Calu3 (cell line): ENCODE measurements at places on chromosomes 16 and 17. TPM values are rescaled to one million over a fixed set of nuclear protein-coding genes. Genes with fewer than 3 reads are reported as not detected.

TMEM220 gene
- total RNA-seq: not detected in 2 replicates

TMIGD1 gene
- not detected in 2 replicates for total RNA-seq

KRT23 gene
- total RNA-seq: 1,389 and 1,709 TPM in 2 replicates

PRR35 gene
- not detected in 2 replicates for total RNA-seq

SPATA22 gene
- total RNA-seq: not detected in 2 replicates

CARD14 gene
- total RNA-seq: 5.9 and 7.4 TPM in 2 replicates

SPNS3 gene
- 1.4 and 2.1 TPM in 2 replicates for total RNA-seq

DNA sequence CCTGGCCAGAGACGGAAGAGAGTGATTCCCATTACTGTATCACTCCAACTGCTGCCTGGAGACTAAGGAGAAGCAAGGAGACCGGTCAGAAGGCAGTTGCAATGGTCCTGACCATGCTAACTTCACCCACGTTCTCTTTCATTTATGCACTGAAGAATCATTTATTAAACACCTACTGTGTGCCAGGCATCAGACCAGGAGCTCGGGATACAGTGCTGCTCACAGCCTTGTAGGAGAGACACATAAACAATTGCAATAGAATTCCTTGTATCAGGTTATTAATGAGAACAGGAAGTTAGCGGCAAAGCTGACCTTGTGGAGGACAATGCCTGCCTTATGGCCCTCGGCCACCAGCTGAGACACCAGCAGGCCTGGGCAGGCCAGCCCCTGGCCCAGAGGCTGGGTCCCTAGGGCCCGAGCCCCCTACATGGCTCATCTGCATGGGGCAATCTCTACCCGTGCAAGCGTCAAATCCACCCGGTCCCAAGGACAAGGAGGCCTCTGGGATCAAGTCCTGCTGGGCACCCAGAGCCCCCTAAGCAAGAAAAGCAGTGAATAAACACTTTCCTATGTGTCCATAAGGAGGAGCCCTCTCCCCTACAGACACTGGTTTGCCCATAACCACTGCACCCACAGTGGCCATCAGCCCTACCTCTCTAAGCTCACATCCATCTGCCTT lies 8.6 kb upstream of the ENPP7 start:
- DNase-seq: peak; percentile 49

DNA sequence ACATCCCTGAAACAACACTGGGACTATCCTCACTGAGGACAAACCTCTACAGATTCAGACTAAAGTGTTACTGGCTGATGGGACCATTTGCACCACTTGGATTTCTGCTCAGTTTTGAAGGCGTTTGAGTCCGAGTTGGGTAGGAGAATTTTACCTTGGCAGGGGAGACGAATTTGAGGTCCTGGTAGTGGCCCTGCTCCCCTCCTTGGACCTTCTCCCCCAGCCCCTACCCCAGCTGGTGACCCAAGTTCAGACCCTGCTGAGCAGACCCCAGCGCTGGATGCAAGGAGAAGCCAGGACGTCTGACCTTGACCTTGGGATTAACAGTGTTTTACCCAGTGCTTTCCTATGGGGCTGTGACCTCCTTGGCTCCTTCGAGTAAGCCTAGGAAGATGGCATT lies 13.6 kb downstream of the CACNG5 start:
- no peak for DNase-seq

GRCh38 chr17:55110521-55110920 lies 142.0 kb downstream of the STXBP4 start:
- no peak for DNase-seq

GRCh38 chr16:64240586-64240985 lies 881.3 kb downstream of the CDH11 start:
- no peak for DNase-seq

DNA sequence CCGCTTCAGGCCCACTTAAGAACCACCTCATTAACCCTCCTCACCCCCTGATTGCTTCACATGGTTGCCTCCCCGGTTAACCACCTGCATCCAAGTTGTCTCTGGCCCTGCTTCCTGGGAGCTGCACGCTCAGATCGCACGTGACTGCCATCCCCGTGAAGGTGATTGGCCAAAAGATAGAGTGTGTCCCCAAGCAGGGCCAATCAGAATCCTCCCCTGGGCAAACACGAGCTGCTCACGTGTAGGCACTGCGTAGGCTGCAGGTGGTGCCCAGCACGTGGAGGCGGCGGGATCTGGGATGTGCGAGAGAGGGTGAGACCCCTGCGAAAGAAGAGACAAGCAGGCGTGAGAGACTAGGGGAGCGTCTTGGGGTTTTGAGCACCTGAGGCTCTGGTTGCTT lies 111.8 kb upstream of the CRHR1 start:
- no peak for DNase-seq

DNA sequence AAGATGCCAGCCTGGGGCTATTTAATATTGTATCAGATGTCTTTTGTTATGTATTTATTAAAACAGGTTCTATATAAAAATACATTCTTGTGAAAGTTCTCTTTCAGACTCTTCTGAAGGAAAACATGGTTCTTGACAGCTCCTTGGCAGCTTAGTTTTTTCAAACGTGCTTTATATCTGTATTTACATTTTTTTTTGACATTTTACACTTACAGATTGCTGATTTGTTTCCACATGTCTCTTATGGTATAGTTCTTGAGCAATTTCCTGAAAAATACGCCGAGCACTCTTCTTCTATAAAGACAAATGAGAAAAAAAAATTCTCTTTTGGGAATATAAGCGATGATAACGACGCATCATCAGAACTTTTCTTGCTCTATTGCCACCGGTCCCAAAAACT lies 9.5 kb downstream of the IGSF6 start:
- no peak for DNase-seq

DNA sequence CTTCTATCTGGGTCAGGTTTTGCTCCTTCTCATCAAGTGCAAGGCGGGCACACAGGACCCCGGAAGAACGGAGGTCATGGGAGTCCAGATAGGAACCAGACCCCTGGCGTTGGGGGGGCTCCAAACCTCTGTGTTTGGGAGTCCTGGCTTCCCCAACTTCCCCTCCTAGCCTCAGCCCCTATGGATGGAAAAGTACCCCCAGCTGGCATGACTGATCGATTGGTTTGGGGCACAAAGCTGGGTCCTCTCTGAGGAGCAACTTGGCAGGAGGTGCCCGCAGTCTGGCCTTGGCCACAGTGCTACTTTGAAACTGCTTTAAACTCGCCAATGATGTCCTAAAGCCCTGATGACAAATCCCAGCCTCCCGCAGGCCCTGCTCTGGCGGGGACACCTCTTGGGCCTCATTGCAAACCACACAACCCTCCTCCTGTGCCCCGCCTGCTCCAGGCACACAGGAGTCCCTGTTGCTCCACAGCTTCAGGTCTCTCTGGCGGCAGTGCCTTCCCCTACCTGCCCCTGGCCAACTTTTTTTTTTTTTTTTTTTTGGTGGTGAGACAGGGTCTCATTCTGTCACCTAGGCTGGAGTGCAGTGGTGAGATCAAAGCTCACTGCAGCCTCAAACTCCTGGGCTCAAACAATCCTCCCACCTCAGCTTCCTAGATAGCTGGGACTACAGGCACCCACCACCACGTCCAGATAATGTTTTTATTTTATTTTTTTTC lies 38.0 kb upstream of the SNN start:
- DNase-seq: peak; percentile 49

DNA sequence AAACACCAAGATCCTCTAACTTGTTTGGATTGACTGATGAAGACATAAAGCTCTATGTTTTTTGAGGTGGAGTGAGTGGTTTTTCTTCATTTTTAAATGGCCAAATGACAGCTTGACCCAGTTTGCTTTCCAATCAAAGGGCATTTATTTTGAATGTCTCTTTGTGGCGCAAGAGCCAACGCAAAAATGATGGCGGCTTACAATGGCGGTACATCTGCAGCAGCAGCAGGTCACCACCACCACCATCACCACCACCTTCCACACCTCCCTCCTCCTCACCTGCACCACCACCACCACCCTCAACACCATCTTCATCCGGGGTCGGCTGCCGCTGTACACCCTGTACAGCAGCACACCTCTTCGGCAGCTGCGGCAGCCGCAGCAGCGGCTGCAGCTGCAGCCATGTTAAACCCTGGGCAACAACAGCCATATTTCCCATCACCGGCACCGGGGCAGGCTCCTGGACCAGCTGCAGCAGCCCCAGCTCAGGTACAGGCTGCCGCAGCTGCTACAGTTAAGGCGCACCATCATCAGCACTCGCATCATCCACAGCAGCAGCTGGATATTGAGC lies 329 bp downstream of the NLK start:
- no peak for DNase-seq

- peak; percentile 47 for DNase-seq
Measured at GRCh38 chr17:82775001-82775823, 23.3 kb downstream of the TBCD start.

DNA sequence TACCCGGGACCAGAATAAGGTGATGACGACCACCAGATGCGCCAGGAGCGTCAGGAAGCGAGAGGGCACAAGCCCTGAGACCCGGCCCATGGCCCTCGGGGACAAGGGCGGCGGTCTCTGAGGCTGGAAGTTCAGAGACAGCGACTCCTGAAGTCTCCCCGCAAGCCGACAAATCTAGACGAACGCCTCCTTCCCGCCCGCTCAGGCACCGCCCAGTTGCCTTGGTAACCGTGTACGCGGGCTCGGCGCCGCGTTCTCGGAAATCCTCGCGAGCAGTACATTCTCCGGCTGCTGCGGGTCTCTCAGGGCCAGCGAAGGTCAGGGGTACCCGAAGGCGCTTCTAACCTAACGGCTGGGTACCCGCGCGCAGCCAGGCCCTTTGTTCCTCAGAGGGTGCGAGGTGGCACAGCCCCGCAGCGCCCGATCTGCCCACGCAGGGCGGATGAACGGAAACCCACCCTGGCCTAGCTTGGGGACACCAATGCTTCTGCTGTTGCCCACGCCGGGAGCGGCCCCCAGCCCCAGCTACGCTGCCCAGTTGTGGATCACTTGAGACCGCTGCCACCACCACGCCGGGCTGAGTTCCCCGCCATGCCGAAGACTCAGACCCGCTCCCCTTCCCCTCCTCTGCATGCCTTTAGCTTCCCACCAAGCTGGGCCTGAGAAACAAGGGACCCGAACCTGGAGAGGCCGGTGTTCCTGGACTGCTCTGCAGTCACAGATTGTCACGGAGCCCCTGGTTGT lies at the start of gene TMEM107:
TMEM107 (minus strand) TSS at position 184 of the 744 bp plus-strand sequence; CDS start at position 90, 94 bp downstream.
- peak; percentile 76 for DNase-seq

DNA sequence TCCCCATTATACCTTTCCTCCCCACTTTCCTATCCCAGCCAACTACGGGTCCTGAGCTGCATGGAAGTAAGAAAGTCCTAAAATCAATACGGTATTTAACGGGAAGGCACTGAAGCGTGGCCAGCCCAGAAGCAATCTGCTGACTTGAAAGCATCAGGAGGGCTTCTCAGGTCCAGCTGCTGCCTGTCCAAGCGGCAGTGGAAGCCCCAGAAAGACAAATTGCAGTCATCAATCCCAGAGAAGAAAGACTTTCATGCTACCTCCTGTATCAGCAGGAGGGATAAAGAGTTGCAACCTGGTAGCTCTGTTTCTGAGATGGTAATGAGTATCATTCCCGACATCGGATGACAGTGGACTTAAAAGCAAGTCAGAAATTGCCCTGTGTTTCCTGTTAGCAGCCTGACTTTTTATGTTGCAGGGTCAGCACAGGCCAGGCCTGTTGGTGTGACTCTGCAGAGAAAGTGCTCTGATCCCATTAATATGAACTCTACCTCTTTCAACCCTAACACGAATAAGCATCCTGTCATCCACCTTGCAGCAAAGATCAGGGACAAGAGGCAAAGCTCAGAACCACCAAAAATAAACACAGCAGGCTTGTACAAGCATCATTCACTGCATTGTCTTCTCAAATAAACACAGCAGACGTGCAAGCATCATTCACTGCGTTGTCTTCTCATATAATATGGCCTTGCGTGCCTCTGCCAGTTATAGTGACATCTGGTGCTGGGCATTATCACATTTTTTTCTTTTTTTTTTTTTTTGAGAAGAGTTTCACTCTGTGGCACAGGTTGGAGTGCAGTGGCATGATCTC lies 358.6 kb upstream of the CDH11 start:
- DNase-seq: no peak

DNA sequence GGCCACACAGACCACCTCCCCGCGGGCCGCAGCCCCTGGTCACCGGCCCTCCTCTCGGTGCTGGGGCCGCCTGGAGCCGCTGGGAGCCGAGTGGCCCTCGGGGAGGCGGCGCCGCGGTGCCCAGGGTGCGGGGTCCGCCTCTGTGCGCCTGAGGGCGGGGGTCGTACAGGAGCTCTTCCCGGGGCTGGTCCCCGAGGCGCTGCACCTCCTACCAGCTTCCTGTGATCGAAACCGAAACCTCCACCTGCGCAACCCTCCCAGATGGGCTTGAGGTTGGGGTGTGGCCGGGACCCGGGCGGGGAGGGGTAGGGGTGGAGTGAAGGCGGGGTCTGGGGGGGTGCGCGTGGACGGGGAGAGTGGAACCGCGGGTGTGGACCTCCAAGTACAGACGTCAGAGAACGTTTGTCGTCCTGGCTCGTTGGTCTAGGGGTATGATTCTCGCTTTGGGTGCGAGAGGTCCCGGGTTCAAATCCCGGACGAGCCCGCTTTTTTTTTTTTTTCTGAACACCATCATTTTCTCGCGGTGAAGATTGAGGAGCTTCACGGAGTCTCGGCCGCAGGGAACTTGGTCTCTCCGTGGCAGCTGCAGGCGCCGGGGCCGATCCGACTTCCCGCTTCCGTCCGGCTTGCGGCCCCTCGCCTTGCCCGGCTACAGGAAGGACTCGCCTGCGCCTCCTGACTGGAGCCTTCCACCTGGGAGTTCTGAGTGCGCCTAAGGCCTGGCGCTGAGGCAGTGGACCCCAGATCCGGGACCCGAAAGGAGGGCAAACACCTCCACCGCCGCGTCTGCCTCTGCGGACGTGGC lies 23.9 kb downstream of the ZNF213 start:
- DNase-seq: peak; percentile 98

DNA sequence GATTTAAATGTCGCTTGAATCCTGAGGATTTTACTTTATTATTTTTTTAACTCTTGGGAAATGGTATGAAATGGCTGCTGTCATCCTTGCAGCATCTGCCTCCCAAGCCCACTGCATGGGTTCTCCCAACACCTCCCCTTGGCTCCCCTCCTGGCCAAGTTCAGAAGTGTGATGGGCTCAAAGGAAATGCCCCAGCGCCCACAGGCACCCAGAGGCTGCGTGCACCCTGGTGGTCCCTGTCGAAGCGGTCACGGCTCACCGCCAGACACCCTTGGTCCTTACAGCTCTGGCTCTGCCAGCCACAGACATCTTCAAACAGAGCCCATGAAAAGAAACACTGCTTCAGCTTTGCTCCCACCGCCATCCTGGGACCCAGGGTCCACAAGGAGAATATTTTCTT lies 334.7 kb downstream of the SOX9 start:
- peak; percentile 40 for DNase-seq

GRCh38 chr17:41510251-41511065 lies 5.0 kb upstream of the KRT13 start:
- DNase-seq: no peak

GRCh38 chr17:67718325-67718941 lies 697 bp downstream of the NOL11 start:
- DNase-seq: peak; percentile 21

GRCh38 chr17:36686123-36686669 lies 84.8 kb downstream of the MRM1 start:
- DNase-seq: no peak
